Colonic mucosa (tissue), 4 donors: ENCODE measurements at places on chromosomes 4 and X. TPM values are rescaled to one million over a fixed set of nuclear protein-coding genes. Genes with fewer than 3 reads are reported as not detected.

RNF212 gene
- total RNA-seq = 2.3 TPM

- DNase-seq = no peak
Measured at GRCh38 chrX:50871922-50872453, 38.5 kb upstream of the BMP15 start.

- peak; percentile 71 for DNase-seq
Measured at GRCh38 chr4:51843309-51844152, 578 bp downstream of the DCUN1D4 start.

SMR3B gene
- total RNA-seq = not detected

DNA sequence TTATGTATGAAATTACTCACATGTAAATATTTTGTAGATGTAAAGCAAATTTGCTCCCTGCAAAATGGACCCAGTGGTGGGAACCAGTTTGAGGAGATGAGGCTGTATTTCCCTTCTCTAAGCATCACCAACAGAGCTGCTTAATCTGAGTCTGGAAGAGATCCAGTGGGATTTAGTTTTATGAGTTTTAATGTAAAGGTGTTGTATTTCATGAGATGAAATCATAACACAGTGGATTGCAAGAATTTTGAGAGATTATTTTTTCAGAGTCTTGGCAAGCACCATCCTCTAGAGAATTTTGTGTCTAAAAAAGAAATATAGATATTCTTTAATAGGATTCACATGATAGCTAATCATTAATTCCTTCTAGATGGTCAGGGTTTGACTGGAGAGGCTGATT lies 35.6 kb upstream of the SFRP2 start:
- DNase-seq = no peak

GRCh38 chr4:72768364-72768763 lies 199.3 kb upstream of the ADAMTS3 start:
- DNase-seq = no peak

GBA3 gene
- 9.5 TPM for total RNA-seq

DNA sequence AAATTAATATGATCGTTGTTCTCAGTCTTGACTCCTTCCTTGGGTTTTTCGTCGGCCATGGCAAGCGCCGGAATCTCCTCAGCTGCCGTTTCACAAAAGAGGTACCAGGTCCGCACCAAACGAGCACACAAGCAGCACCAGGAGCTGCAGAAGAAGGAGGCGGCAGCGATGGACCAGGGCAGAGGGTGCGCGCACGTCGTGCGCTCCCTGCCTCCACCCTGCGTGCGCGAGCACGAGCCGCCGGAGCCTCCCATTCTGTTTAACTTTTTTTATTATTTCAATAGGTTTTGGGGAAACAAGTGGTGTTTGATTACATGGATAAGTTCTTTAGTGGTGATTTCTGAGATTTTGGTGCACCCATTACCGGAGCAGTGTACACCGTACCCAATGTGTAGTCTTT lies 158.2 kb downstream of the PLS3 start:
- DNase-seq = no peak

GRCh38 chr4:78171482-78171881 lies 114.4 kb downstream of the FRAS1 start:
- DNase-seq = no peak

CBR4 gene
- 28.6 TPM for total RNA-seq

- no peak for DNase-seq
Measured at GRCh38 chr4:153401501-153401900, 57.0 kb downstream of the MND1 start.

DNA sequence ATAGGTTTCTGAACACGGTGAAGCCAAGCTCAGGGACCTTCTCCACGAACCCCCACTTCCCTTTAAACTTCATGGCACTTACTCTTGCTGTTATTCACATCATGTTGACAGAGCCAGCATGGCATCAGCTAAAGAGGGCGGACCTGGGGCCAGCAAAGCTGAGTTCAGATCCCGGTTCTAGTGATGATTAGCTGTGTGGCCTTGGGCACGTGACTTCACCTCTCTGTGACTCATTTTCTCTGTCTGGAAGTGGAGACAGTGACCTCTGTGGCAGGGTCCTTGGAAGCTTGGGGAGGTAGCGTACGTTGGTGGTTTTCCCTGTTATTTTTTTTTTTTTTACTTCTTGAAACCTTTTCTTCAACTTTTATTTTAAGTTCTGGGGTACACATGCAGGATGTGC lies 13.4 kb downstream of the EVC start:
- DNase-seq = no peak

MAGEA10 gene
- total RNA-seq = not detected

DNA sequence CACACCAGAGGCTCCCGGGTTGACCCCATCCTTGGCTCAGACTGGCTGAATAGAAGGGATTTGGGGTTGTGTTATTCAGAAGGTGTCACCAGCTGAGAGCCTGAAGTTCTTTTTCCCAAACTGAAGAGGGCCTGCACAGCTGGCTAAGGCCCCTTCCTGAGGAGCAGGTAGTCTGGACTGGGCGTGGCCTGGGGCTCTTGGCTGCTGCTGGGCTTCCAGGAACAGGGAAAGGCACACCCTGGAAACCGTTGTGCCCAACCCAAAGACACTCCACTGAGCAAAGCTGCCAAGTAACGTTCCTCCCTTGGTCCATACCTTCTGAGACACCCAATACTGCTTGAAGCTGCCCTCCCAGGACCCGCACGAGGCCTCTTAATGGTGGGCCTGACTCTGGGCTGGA lies 8.3 kb upstream of the CXCR3 start:
- peak; percentile 78 for DNase-seq

CT45A7 gene
- total RNA-seq = not detected

- no peak for DNase-seq
Measured at GRCh38 chr4:169852481-169852880, 94.7 kb upstream of the HPF1 start.

DNA sequence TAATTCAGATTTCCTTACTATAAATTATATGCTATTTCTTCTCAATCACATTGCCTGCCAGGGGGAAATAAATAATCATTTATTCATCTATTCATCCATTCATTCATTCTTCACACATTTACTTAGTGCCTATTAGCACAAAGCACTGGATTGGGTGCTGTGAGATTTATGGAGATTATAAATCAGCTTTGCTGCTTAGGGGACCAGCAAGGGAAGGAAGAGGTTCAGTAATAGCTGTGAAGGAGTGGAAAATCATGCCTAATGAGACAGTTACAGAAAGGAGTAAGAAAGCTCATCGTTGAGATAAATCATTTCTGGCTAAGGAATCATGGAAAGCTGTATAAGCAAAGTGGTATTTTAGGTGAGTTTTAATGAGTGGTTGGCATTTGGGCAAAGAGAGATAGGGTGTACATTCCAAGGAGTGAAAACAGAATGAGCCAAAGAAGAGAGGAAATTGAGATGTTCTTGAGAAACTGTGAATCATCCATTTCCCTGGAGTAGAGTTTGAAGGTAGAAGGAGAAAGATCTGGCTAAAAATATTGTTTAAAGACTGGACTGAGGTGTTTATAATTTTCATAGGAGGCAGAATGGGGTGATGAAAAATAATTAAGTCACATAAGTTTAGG lies 9.6 kb downstream of the ARSJ start:
- DNase-seq = no peak

- DNase-seq = peak; percentile 34
Measured at GRCh38 chrX:56782791-56783449, 53.9 kb downstream of the NBDY start.

- DNase-seq = peak; percentile 73
Measured at GRCh38 chr4:3291411-3291968, 1.3 kb upstream of the RGS12 start.

GRCh38 chr4:7392438-7393421 lies 42.0 kb downstream of the PSAPL1 start:
- no peak for DNase-seq

GPC4 gene
- total RNA-seq = 20.9 TPM

AGA gene
- total RNA-seq = 15.2 TPM

DNA sequence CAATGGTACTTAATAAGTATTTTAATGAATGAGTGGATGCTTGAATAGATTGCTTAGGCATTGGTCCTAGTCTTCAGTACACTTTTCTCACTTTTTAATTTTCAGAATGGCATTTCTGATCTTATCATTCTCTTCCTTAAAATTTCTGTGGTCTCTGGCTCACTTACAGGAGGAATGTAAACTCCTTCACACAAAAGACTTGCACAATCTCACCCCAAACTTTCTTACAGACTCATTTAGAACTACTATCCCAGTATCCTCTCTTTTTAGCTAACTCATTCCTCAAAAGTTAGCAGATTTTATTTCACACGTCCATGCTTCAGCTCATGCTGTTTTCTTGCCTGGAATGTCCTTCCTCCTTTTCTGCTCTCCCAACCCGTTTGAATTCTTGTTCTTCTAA lies 350.1 kb downstream of the GRXCR1 start:
- no peak for DNase-seq

- DNase-seq = no peak
Measured at GRCh38 chr4:29320947-29321620, 1399.1 kb upstream of the PCDH7 start.

MEPE gene
- not detected for total RNA-seq

DNA sequence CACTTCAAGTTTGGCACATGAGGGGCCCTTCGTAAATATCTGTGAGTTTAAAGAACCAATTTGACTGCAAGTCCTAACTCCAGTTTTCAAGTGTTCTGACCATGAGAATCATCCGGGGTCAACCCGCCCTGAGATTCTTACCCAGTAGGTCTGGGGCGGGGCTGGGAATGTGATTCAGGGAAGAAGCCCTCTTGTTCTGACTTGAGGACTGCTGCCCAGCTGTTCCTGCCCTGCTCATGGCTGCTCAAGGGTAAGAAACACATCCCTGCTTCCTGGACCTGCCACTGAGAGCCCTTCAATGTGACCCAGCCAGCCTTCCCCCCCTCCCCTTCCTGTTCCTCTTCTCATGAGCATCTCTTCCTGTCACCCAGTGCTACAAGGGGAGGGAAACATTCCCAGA lies 92.7 kb upstream of the PGRMC2 start:
- DNase-seq = no peak

DNA sequence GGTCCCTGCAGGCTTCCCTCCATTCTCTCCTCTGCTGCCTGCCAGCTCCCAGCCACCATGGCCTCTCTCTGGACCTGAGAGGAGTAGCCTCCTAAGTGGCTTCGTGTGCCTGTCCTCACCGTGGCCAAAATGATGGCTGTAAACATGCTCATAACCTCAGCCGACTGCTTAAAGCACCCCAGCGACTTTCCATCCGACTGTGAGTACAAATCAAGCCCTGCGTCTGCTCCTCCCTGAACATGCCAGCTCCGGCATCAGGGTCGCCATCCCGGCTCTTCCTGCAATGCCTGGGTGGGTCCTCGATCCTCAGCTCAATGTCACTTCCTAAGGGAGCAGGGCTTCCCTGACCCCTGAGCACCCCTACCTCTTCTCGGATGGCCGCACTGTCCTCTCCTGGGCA lies 3.3 kb upstream of the SORCS2 start:
- DNase-seq = no peak

DNA sequence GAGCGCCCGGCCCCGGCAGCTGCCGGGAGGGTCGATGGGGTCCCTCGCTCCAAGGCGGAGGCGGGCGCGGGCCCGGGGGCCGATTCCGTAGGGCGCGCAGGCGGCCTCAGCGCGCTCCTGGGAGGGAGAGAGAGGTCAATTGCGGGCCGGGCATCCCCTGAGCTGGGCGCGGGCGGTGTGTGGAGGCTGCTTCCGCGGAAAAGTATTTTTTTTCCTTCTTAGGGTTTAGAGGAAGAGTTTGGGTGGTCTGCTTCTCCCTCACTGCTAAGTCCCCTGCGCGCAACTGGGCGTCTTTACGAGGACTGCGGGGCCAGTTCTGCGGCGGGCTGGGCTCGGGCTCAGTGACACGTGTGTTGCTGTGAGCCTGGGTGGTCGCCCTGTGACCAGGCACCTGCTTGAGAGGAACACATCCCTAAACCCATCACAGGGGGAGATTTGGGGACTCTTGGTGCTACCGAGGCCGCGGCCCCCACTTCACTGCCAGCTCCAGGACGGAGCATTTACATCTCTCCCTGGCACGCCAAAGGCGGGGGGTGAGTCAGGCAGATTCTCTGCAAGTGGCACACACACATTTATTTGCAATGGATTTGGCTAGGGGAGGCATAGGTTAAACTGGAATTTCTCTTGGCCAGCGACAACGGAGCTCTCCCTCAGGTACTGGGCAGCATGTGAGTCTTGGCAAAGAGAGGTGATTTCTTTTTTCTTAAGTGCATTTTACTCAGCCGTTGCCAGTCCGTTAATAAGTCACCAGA lies 151.2 kb upstream of the SLC4A4 start:
- DNase-seq = peak; percentile 66

DNA sequence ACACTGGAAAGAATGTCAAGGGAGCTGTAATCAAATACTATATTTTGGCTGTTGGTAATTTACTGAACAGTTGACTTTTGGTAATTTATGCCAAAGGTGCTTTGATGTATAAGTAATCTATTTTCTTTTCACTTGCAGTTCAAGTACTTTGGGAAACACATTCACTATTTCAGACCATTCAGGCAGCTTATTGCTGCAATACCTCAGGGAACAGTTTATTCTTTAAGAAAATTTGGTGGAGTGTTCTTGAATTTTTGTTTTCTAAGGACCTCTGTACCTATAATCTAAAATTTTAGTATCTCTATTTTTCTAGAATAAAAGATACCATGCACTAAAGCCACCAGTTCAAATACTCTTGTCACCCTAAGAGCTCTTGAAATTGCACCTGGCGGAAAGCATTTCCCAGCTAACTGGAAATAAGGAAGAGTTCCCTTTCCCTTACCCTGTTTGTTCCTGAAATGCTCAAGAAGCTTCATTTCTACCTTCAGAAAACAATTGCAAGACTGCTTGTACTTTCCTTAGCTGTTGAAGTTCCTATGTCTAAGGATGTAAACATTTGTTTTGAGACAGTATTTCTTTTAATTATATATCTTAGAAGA lies 633.5 kb upstream of the FAT1 start:
- no peak for DNase-seq
